ENCODE measurements at places on chromosomes 11 and 22.

- no peak for DNase-seq
These were observed 14.0 kb upstream of the PRODH start for GRCh38 chr22:18950141-18950540.

DNA sequence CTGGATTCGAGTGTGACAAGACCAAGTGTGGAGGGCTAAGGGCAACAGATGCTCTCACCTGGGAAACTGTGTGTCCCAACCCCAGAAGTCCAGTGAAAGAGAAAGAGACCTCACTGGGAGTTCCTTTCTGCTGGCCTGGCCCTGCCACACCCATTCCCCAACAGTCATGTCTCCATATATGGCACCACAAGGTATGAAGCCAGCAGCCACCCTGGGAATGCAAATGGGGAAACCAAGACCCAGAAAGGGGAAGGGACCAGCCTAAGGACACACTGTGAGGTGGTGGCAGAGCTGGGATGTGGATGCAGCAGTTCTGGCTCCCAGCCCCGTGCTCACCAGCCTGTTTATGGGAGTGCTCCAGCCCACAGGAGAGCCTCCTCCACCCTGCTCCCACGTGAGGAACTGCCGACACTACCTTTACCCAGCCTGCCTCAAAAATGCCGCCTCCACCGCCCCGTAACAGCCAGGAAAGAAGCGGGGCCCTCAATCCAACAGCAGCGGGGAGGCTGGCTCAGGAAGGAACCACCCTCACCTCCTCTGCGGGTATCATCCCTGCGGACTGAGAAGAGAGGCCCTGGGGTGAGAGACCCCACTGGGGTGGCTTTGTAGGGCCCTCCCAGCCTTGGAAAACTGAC lies 12.6 kb downstream of the LMO1 start:
- no peak for DNase-seq

DNA sequence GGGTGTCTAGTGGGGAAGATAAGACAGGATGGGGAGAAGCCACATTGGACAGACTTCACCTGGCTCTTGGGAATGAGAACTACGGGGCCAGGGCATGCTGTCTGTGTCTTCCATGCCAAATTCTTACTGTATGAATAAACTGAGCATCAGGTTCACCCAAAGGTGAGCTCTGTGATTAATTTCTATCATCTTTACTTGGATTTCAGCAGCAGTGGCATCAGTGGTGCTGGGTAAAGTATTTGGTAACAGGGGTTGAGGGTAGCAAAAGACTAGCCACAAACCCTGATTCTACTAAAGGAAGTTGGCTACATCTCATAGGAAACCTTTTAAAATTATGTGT lies 38.8 kb downstream of the IRAG1 start:
- DNase-seq: no peak

- DNase-seq: no peak
These were observed 444.4 kb downstream of the DLG2 start for GRCh38 chr11:85182441-85183387.

GRCh38 chr22:42720263-42721044 lies at the start of gene A4GALT:
TSS of gene A4GALT (minus strand) at chr22:42720870. CDS start at chr22:42693951, 26,919 bp downstream.
- DNase-seq: peak; percentile 53

DNA sequence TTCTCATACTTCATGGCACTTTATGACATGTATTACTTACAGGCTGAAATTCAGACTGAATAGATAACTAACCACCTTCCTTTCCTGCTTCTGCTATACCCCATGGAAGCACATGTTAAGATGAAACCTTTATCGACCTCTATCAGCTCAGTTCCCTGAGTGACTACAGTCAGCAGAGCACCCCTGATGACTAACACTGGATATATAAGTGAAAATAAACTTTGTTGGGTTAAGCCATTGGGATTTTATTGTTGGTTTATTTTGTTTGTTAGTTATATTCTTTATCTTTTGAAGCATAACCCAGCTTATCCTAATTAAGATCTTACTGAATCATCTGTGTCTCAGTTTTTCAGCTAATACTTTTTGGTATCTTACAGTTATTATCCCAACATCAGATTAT lies 23.0 kb upstream of the MAML2 start:
- no peak for DNase-seq

- no peak for DNase-seq
These were observed 42.2 kb upstream of the CYP2D6 start for GRCh38 chr22:42172773-42173172.

- no peak for DNase-seq
These were observed 22.3 kb downstream of the RTN4R start for GRCh38 chr22:20245577-20246367.

DNA sequence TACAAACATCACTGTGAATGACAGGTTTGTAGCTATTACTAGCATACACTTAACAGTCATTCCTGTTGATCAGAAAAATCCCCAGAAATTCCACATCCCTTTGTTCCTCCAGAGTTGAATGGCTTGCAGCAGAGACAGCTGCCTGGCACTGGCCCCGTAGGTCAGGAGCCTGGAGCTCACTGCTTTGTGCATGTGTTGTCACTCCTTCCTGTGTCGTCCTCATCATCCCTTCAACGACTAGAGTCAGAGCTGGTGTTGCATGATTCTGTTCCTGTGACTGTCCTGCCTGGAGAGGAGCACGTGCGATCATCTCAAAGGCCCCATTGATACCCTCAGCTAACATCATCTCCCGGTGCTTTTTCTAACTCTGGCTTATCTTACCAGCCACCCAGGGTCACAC lies 58.3 kb downstream of the LDLRAD3 start:
- DNase-seq: no peak

GRCh38 chr11:114354076-114354475 lies 46.2 kb downstream of the C11orf71 start:
- no peak for DNase-seq

DNA sequence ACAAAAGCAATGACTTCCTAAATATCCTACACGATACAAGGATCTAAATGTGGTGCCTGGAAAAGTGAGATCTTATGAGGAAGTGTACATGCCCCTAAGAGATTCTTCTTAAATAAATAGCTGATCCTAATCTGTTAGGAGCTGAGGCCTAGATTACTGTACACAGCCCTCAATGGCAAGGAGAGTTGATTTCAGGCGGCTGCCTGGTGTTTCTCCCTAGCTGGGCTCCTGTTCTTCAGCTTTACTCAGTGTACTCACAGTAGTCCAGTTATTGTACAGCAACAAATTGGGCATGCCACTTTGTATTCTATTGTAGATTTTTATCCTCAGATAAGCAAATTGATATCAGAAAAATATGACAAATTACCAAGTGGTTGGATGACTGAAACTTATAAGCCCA lies 358.2 kb upstream of the PDGFD start:
- no peak for DNase-seq

DNA sequence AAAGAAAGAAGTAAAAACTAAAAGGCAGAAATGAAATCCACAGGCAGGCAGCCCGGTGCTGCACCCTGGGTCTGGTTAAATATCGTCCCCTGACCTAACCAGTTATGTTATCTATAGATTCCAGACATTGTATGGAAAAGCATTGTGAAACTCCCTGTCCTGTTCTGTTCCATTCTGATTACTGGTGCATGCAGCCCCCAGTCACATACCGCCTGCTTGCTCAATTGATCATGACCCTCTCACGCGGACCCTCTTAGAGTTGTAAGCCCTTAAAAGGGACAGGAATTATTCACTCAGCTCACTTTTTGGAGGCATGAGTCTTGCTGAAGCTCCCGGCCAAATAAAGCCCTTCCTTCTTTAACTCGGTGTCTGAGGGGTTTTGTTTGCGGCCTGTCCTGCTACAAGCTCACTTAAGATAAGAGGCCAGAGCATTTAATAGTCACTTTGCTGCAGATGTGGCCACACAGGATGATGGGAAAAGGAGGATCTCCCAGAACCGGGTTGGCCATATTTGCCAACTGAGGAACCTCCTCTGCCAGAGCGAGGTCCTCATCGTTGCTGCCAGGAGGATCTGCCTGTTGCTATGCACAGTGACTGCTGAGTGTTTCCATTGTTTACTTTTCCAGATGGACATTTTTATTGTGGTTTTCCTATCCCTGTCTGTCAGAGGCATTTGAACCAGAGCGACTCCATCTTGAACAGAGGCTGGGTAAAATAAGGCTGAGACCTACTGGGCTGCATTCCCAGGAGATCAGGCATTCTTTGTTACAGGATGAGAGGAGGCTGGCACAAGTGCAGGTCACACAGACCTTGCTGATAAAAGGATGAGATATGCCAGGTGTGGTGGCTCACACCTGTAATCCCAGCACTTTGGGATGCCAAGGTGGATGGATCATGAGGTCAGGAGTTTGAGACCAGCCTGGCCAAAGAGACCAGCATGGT lies 10.2 kb downstream of the C11orf96 start:
- no peak for DNase-seq

- DNase-seq: no peak
These were observed 509.8 kb upstream of the RAG2 start for GRCh38 chr11:37107831-37108230.

- DNase-seq: no peak
These were observed 662.5 kb upstream of the B3GAT1 start for GRCh38 chr11:135074397-135074998.

GRCh38 chr11:129368889-129369672 lies 6.6 kb upstream of the BARX2 start:
- DNase-seq: no peak

GRCh38 chr22:46057246-46058090 lies 80.5 kb upstream of the WNT7B start:
- DNase-seq: no peak

DNA sequence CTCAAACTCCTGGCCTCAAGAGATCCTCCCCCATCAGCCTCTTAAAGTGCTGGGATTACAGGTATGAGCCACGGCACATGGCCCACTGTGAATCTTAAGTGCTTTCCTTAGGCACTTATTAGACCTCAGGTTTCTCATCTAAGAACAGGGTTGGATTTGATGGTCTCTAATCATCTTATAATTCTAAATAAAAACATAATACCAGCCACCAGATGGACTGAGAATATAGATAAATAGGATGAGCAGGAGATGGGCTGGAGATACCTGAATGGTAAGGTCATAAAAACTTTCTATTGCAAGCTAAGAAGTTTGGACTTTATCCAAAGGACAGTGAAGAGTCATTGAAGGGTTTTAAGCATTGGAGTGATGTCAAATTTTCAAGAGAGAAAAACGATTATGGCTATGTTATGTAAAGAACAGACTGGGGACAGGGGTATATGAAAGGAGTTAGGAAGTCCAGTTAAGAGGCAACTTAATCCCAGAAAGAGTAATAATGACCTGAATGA lies 85.2 kb downstream of the RELT start:
- no peak for DNase-seq

DNA sequence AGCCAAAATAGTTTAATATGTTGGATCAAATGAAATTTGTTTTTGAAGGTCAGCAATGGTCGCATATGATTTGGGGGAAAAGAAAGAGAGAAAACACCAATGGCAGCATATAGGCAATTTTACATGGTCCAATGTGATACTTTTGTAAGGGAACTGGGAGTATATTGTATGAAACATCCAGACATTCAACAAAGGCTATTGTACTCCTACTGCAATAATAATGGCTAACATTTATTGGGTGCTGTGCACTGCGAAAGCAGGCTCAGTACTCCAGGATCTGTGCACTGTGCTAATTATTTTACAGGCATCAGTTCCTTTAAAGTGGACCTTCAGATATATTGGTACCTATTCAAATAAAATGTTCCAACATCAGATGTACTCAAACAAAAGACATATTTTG lies 5.9 kb upstream of the OR10V1 start:
- DNase-seq: no peak

GRCh38 chr11:44349328-44349727 lies 39.4 kb upstream of the ALX4 start:
- no peak for DNase-seq

- DNase-seq: no peak
These were observed 85.0 kb downstream of the INSC start for GRCh38 chr11:15199693-15200092.

- no peak for DNase-seq
These were observed 39.8 kb upstream of the CD82 start for GRCh38 chr11:44525473-44526252.

- DNase-seq: no peak
These were observed 51.0 kb upstream of the IGLL5 start for GRCh38 chr22:22836635-22837034.

DNA sequence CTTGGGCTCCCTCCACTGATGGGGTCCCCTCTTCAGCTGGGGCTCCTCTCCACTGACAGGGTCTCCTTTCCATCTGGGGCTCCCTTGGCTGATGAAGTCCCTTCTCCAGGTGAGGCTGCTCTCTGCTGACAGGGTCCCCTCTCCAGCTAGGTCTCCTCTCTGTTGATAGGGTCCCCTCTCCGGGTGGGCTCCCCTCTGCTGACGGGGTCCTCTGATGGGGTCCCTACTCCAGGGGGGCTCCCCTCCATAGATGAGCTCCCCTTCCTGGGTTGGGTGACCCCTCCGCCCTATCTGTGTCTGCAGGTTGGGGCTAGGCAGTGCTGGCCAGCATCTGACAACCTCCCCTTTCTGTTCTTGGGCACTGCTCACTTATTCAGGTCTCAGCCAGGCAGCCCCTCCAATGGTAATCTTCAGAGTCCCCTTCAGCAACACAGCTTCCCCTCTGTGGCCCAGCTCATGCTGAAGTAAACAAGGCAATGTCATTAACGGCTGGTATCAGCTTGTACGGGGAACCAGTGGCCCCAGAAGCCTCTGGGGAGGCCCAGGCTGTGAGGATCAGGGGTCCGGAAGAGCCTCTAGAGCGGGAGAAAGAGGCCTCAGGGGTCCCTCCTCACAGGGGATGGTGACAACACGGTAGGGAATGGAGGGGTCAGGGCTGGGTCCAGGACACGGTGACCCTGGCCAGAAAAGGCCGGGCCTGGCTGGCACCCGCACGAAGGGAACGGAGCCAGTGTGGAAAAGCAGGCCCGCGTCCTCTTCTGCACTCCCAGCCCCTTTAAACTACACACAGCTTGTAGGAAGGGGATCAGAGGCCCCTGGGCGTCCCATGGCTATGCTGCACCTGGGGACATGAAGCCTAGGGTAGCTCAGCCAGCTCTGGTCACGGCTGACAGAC lies 9.6 kb upstream of the CD81 start:
- no peak for DNase-seq

DNA sequence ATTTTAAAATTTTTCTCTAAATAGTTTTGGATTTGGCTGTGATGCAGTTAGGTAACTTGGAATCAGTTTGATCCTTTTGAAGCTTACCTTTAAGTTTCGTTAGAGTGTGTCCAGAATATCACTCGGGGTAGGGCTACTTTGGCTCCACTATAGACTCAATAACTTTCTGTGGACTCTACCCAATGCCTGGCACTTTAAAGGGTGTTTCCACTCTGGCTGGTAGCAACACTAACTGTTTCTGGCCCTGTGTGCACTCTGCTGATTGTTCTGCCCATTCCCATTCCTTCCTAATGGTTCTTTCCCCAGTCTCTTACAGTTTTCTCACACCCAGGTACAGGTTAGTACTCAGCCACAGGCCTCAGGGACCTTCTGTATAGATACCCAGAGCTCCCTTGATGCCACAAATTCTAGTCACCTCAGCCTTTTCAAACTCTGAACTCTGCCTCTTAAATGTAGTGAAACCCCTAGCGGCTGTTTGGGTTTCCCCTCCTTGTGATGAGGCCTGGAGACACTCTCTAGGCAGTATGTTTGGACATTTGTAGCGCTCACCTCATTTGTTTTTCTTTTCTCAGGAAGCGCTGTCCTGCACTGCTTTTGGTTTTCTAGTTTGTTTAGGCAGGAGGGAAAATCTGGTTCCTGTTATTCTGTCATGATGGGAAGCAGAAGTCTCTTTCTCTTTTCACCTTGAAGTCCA lies 16.8 kb downstream of the CUL5 start:
- DNase-seq: no peak

- no peak for DNase-seq
These were observed 26.1 kb downstream of the MOB2 start for GRCh38 chr11:1460396-1460985.

- DNase-seq: no peak
These were observed 131.4 kb downstream of the TENM4 start for GRCh38 chr11:79309407-79309806.

- DNase-seq: no peak
These were observed 9.9 kb upstream of the RASD2 start for GRCh38 chr22:35530700-35531099.

- no peak for DNase-seq
These were observed 337.2 kb upstream of the DDI1 start for GRCh38 chr11:103699216-103699615.
